ENCODE measurements at places on chromosomes 7 and 10. TPM values are rescaled to one million over a fixed set of nuclear protein-coding genes. Genes with fewer than 3 reads are reported as not detected.

The XRCC2 gene
- 0.17 TPM for polyA plus RNA-seq

The JAKMIP3 gene
- 0.86 TPM for polyA plus RNA-seq

The CRYGN gene
- polyA plus RNA-seq, result not detected

The TYW1 gene
- polyA plus RNA-seq, result 10.4 TPM

The ERCC6 gene
- polyA plus RNA-seq, result 2.7 TPM

The GPR15LG gene
- polyA plus RNA-seq, result 0.09 TPM

The MMP21 gene
- not detected for polyA plus RNA-seq
